ENCODE measurements at places on chromosomes 2 and 18.

DNA sequence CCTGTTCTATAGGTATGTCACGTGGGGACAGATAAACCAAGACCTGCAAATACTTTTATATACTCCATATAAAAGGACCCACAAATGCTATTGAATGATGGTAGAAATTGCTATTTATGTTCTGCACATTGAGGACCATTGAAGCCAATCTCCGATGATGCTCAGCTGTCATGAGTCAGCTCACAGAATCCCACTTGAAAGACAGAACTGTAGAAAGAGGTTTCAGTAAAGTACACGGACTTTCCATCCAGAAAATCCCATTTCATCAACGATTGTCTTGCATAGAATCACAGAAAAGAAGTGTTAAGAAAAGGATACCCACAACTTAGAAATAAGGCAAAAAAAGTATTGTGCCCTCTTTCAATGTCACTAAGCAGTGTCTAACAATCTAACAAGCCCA, 169.0 kb upstream of the COPS8 start:
- DNase-seq, result no peak

DNA sequence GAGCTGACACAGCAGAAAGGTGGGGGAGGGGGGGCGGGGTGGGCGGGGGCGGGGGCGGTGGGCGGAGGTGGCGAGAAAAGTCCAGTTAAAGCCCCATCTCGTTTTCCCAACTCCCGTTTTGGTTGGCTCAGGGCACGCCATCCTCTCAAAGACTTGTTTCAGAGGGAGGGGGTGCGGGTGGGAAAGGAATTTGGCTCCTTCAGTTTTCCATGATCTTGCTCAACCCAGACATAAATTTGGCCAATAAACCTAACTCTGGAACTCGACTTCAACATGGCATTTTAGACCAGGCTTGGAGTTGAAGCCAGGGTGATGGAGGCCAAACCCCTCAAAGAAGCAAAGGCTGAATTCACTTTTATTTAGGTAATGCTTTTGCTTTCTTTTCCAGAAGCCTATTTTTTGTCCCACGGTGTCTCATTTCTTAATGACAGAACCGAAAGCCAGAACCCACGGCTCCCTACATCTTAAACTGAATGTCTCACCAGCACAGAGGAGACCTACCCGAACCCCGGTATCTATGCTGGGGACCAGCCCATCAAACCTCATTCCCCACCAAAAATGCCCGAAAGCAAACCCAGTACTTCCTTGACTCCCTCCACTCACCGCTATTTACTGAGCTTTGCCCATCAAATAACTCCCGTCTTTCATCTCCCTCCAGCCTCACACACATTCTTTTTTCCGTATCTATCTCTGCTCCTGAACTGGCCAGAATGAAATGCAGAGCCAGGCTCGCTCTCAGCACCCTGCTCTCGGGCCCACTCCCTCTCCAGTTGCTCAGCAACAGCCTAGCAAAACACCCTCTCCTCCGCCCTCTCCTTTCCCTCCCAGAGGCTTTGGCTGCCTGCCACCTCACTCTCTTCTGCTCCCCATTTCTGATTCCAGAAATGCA, 4.3 kb downstream of the IGFBP5 start:
- DNase-seq, result peak; percentile 34

DNA sequence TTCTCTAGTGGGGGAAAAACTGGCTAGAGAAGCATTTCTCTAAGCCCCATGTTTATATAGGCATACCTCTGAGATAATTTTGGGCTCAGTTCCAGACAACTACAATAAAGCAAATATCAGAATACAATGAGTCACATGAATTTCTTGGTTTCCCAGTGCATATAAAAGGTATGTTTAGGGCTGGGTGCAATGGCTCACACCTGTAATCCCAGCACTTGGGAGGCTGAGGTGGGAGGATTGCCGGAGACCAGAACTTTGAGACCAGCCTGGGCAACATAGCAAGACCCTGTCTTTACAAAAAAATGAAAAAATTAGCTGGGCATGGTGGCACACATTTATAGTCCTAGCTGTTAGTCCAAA, 22.2 kb downstream of the TSN start:
- DNase-seq, result no peak

DNA sequence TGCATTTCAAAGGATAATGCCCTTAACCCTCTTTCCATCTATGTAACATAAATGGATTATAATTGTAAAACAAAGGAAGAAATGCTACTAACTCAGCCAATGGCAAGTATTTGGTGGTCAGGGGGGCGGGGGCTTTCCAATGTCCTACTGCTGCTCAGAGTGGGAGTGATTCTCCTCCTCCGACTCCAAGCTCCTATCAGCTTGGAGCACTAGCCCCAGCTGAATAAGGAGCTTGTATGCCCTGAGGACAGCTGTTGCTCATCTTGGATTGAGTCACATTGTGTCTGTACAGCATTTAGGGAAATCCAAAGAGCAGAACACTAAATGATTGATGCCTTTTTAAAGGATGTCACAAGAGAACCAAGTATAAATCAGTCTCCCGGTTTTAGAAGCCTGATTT, 105.6 kb upstream of the ZNF521 start:
- DNase-seq, result no peak

DNA sequence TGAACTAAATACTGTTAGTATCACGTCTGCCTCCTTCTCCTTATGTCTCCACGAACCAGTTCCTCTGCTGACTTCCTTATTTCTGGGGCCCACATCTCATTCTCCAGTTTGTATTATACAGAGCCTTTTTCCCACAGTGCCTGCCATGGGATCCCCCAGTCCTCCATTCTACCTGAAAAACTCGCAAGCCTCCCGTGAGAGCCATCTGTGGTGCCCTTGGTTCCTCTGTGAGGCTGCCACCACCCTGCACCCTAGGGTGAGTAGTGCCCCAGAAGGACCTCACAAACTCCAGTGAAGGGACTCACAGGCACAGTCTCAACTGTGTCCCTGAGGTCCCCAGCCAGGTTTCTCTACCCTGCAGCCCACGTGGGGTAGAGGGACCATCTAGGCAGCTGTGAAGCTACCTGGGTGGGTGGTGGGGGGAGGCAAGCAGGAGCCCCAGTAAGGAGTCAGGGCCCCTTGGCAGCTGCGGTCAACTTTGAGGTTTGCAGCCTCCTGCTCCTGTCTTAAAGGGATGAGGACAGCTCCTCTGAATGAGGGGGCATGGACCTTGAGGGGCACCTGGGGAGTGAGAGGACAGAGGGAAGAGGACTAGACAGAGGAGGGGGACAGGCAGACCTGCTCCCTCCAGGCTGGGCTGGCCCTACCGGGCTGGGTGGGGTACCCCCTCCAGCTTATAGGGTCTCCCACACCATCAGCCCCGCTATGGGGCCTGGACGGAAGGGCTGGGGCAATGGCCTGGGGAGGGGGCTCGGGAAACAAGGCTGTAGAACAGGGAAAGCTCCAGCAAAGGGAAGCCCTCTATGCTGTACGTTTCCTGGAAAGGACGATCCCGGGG, 1.0 kb downstream of the PSTPIP2 start:
- DNase-seq, result peak; percentile 28

DNA sequence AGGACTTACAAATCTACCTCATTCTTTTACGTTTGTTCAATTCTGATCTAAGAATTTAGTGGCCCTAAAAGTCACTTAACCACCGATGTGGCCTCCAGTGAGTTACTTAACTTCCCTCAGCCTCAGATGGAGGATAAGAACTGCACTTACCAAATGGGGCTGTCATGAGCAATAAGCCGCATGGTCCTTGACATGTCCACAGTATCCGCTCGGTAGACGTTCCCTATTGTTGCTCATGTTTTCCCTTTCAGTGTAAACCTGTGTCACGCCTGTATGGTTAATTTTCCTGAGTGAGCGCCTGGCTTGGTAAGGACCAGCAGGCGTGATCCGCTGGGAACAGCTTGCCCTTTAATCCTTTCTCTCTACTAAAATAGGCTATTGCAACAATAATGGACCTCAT, 20.3 kb downstream of the SEC11C start:
- DNase-seq, result no peak

DNA sequence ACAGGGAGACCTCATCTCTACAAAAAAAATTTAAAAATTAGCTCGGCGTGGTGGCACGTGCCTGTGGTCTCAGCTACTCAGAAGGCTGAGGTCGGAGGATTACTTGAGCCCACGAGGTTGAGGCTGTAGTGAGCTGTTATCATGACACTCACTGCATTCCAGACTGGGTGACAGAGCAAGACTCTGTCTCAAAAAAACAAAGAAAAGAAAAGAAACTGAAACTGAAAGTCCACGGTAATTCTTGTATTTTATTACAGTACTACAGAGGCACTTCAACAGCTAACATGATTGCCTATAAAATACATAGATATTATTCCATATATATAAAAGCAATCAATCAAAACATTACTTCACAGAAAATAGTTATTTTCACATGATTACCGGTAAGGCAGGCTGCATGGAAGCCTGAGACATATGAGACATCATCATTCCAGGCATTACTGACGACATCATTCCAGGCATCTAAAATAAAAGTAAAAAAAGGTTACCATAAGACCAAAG, 23.1 kb downstream of the PRPF40A start:
- DNase-seq, result peak; percentile 56

GRCh38 chr18:76013057-76013456, 482.0 kb downstream of the ZNF516 start:
- no peak for DNase-seq

- DNase-seq, result no peak
Measured at GRCh38 chr2:222673883-222674282, 2.4 kb downstream of the MOGAT1 start.

- peak; percentile 8 for DNase-seq
Measured at GRCh38 chr2:3659447-3660432, 1.7 kb downstream of the ALLC start.

DNA sequence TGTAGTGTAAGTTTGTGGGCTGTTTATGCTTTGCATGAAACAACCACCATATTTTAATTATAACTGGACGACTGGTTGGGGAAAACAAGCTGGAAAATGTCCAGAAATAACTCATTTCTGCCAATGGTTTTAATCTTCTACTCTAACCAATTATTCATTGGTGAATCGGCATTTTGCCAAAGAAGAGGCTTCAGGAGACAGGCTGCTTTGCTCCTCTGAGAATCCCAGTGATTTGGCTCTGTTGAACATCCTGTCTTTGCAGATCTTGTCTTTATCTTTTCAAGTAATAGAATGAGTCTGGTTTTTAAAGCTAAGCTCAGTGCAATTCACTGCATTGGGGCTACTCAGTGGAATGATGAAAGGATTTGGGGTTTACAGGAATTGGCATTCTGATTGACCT, 109.6 kb downstream of the APOB start:
- DNase-seq, result no peak

DNA sequence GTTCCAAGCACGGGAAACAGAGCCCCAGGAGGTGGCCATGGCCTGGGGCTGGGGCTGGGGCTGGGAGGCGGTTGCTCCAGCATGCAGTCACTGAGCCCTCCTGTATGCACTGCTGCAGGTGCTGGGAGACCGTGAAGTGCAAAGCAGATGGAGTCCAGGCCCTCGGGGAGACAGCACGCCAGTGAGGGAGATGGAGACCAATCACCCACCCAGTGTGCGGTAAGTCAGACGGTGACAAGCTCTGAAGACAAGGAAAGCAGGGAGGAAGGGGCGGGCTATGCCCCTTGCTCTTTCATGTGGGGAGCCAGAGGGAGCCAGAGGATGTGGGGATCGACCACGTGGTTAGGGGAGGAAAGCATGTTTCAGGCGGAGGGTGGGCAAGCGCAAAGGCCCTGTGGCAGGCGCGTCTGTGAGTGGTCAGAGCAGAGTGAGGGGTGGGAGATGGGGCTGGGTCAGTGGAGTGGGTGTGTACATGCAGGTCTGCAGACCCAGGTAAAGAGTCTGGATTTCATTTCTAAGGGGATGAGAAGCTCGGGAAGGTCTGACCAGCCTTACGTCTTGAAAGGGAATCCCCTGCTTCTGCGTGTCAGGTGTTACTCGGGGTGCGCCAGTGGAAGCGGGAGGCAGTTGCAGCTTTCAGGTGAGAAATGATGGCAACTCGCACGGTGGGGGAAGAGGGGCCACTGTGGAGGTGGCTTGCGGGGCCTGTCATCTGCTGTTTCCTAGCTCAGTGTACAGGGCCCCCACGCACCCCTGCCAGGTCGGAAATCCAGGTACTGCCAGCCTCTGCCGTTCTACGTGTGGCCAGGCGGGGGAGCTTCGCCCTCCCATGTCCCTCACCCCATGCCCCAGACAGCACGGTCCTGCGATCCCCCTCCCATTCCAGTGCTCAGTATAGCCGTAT, 19.4 kb downstream of the RRM2 start:
- peak; percentile 51 for DNase-seq

- DNase-seq, result no peak
Measured at GRCh38 chr2:50648041-50648700, 383.8 kb downstream of the NRXN1 start.

DNA sequence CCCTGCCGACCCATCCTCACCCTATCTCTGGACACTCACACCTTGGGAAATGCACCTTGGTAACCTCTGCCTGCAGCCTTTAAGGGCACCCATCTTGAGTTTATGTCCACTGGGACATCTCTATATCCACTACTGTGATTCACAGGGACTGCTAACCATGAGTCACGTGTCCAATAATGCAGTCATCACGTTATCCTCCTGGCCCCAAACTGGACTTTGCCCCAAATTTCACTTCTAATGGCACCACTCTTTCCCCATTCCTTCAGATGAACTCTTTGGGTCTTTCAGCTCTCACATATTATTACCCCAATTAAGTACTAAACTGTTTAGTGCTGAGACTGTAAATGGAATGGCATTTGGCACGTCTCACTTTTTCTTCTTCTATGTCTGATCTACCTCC, 71.2 kb upstream of the TMEM200C start:
- DNase-seq, result no peak

DNA sequence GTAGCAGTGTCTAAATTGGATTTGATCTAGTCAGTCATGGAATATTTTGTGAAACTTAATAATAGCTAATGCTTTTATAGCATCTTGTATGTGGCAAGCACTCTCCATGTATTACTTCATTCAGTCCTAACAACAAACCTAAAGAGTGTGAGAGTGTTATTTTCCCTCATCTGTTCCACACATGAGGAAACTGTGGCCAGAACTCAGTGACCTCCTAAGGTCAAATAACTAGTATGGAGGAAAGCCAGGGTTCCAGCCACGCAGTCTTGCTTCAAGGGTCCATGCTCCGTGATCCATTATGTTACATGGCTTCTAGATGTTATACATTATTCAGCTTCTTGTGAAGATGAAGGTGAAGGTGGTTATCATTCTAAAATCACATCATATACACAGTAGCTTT, 45.5 kb downstream of the TWSG1 start:
- no peak for DNase-seq

DNA sequence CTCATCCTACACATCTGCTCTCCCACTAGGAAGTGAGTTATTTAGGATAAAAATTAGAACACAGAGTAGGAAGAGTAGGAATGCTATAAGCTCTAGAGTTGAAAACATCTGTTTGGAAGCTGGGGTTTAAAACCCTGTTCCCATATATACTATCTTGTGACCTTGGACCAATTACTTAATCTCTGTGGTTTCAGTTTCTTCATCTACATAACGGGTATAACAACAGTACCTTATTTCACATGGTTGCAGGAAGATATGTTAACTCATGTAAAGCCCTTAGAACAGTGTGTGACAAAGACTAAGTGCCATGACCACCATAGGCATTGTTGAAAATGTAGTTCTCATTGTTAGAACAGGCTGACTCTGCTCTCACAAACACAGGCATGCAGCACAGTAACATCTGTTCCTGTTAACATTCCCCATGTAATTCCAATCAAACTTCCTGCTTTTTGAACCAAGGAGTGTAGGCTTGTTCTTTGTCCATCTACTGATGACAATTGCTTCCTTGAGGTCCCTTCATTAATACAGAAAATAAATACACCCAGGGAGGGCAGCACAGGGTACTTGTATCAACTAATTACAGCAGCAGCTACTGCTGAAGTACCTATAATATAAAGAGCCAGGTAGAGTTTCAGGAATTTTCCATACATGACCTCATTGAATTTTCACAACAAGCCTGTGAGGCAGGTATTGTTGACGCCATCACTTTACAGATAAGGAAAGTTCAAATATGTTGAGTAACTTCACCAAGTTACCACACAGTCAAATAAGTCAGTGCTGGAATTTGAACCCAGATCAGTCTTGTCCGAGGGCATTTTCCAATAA, 204.2 kb downstream of the L3MBTL4 start:
- no peak for DNase-seq
